ENCODE measurements at places on chromosomes 6 and 20. TPM values are rescaled to one million over a fixed set of nuclear protein-coding genes. Genes with fewer than 3 reads are reported as not detected.

VPS52 gene
- total RNA-seq: 43.0 TPM

HUS1B gene
- 1.1 TPM for total RNA-seq

DNA sequence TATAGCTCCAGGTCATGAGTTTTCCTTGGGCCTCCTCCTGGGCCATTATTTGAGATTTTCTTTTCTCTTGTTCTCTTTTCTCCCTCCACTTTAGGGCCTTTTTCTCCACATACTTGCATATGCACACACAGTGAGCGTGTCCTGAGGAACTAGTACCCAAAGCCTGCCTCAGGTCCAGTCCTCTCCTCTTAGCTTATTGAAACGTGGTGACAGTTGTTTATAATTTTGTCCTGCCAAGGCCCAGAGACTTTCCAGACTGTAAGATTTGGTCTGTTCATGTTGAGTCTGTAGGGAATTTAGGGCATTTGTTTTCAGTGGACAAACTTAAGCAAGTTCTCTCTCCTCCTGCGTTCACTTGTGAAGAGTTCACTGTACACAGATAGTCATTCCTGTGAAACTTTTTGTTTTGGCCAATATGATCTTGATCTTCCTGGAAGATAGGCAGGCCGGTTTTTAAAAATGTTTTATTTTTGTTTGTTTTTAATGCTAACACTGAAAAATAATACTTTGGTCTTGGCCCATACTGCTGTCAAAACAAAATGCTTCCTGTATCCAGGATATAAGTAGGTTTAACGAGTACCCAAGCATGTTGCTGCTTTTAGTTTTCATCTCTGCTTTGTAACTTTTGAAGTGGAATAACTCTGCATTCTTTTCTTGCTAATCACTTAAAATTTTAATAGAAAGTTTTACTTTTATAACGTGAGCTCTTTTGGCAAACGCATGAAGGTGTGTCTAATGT is 20.7 kb downstream of the LRRC1 start:
- no peak for DNase-seq

DNA sequence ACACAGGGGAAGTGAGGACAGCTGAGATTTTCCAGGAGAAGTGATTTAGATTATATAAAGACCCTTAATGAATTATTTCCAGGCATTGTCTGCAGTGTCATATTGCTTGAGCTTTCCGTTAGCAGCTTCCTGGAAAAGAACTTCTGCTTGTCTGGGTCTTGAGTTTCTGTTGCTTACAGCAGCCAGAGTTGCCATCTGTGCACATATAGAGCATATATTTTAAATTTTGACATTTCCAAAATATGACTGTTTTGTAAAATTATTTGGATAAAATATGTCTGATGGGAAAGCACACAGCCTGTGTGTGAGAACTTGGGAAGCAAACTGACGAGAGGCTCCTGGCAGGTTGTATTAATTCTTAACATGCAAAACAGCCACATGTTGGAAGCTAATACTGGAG is 21.0 kb upstream of the NKX2-2 start:
- no peak for DNase-seq

DNA sequence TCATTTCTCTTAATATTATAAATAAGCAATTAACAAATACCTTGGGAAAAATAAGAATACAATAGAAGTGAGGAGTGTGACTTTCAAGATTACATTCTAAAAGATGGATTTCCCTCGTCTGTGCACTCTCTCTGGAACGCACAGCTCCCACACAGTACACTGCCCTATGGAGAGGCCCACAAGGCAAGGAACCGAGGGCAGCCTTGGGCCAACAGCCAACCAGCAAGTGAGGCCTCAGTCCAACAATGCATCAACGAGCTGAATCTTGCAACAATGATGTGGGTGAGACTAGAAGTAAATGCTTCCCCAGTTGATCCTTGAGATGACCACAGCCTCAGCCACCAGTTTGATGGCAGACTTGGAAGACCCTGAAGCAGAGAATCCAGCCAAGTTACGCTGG is 34.5 kb upstream of the AVP start:
- no peak for DNase-seq

Data from WTC11 (cell line).